ENCODE measurements at places on chromosomes 7 and 10.

- DNase-seq = no peak
These were observed 224.3 kb downstream of the THSD7A start for GRCh38 chr7:11607686-11608085.

DNA sequence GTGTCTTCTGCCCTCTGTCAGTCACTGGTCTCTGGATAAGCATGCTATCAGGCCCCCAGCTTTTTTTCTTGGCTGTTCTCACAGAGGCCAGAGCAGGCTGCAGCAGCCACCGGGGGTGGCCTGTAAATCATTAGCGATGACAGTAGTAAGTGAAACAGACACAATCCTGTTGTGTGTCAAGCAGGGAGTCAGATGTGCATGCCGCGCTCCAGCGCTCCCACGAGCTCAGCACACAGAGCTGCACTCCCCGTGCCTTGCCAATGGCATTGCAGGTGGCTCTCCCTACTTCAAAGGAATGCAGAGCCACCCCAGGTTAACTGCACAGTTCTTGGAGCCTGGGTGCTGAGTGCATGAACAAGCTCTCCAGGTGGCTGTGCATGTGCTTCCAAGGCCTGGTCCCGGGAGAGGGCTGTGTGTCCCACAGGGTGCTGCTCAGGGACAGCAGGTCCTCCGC, 226.1 kb downstream of the GLRX3 start:
- DNase-seq = peak; percentile 28

DNA sequence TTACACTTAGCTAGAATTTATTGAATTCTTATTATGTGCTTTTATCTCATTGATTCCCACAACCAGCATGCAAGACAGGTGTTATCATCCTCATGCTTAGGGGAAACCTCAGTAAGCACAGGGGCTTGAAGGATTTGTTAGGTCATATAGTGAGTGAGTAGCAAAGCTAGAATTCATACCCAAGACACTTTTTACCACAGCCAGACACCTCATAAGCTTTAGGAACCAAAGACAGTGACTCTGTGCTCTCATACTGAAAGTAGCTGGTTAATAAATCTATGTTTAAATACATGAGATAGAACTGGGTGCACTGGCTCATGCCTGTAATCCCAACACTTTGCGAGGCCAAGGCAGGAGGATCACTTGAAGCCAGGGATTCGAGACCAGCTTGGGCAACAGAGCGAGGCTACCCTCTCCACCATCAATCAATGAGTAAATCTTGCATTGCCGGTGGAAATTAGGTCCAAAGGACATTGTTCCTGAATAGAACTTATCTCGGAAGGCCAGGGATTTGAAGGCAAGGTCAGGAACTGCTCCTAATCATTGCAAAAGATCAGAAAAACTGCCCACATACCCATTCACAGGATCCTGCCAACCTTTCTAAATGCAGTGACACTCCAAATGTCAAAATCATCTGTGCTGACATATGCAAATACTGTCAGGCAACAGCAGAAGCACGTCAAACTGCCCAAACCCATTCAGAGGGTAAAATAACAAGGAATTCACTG, 523.5 kb downstream of the PARD3 start:
- no peak for DNase-seq

DNA sequence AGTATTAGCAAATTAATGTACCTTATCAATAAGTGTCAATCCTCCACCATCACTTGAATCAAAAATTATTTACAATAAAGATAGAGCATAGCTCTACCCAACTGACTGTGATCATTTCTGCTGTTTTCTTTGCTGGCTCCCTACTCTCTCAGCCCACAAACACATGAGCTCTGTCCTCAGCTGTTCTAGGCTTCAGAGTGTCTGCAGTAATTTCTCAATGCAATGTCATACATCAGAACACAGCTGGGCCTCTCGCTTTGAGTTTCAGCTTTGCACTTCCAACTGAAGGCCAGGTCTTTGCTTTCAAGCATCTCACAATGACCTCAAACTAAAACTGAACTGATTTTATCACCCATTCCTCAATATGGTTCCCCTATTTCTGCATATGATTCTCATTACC, 55.7 kb downstream of the RNF133 start:
- DNase-seq = no peak

- DNase-seq = no peak
These were observed 821.0 kb upstream of the IGFBP3 start for GRCh38 chr7:46741938-46742540.

DNA sequence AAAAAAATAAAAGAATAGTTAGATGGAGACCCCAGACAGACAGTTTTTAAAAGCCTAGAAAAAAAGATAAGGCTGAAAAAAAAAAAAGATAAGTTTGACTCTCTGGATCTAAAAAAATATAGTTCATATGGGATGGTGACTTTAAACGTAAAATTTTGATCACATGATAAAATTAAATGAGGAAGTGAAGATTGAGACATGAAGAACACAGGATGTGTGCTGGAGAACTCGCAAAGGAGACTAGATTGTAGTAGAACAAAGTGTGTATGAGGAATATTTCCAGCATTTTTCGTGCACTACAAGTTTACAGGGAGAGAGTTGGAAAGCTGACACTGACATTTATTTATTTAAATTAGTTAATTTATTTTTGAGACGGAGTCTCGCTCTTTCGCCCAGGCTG, 286.4 kb downstream of the PRPF18 start:
- no peak for DNase-seq

- DNase-seq = no peak
These were observed 141.2 kb downstream of the LYZL1 start for GRCh38 chr10:29430101-29430500.

DNA sequence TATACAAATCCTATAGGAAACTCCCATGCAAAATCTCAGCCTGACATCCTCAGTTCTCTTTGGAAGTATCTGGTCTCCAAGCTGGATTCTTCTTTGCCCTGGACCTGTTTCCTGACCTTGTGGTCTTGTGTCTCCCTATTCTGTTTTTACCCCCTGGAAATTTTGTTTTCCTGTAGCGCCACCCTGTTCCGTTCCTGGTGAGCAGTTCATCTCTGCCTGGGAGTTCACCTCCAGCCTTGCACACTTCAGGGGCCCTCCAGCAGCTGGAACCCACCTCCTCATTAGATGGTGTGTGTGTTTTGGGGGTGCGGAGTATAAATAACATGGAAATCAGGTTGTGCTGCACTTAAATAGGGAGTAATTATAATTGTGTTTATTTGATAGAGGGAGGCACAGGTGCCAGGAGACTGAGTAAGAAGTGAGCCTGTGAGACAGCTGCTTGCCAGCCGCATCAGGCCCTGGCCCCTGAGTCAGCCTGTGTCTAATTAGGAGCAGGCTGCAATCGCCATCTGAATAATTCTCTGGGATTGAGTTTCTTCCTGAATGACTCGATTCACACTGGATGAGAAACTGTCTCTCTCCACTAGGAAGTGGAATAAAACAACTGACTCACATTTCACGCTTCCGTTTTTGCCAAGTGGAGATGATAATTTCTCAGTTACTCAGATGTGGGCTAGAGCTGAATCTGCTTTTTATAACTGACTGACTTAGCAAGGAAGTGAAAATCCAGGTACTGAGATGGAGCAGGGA, 69.4 kb upstream of the HECTD2 start:
- DNase-seq = no peak

DNA sequence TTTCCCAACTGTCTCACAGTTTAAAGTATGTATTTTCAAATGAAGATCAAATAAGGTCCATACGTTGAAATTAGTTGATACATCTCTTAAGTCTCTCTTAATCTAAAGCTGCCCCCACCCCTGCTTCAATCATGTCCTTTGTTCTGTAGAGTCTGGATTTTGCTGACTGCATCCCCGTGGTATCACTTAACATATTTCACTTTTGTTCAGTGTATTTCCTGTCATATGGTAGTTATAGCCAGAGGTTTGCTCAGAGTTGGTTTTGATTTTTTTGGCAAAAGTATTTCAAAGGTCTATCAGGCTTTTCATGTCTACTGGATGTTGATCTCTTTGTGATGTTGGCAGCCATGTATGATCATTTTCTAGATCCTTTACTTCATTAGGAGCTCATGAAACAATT, 54.4 kb upstream of the ARID5B start:
- DNase-seq = no peak

- no peak for DNase-seq
These were observed 1584.4 kb upstream of the LRRTM3 start for GRCh38 chr10:65341323-65341925.

All from activated CD8-positive, alpha-beta memory T cell treated with anti-CD3 and anti-CD28 coated beads for 24 hours (primary cell).